Activated naive CD4-positive, alpha-beta T cell treated with anti-CD3 and anti-CD28 coated beads, Interleukin-2, amount 10 ng/mL, durations not matched to agents 5 hours and 36 hours (primary cell): ENCODE measurements at places on chromosomes 1 and 21. TPM values are rescaled to one million over a fixed set of nuclear protein-coding genes. Genes with fewer than 3 reads are reported as not detected.

The PLA2G2F gene
- total RNA-seq, result not detected

The IVL gene
- total RNA-seq, result not detected

The ITGB2 gene
- total RNA-seq, result 569 TPM

The ASPM gene
- total RNA-seq, result 69.8 TPM

The GFI1 gene
- 41.3 TPM for total RNA-seq
